Right renal pelvis (tissue), 4 donors: ENCODE measurements at places on chromosomes 16 and 17. TPM values are rescaled to one million over a fixed set of nuclear protein-coding genes. Genes with fewer than 3 reads are reported as not detected.

CUEDC1 gene
- 46.9 TPM for polyA plus RNA-seq

HSPB9 gene
- 0.31 TPM for polyA plus RNA-seq

RNF112 gene
- 0.98 TPM for polyA plus RNA-seq

MAP3K14 gene
- polyA plus RNA-seq, result 6.4 TPM

HOXB6 gene
- 86.5 TPM for polyA plus RNA-seq

GJC1 gene
- polyA plus RNA-seq, result 21.9 TPM

CDRT15 gene
- polyA plus RNA-seq, result 0.37 TPM
